ENCODE measurements at places on chromosomes 12 and 14.

DNA sequence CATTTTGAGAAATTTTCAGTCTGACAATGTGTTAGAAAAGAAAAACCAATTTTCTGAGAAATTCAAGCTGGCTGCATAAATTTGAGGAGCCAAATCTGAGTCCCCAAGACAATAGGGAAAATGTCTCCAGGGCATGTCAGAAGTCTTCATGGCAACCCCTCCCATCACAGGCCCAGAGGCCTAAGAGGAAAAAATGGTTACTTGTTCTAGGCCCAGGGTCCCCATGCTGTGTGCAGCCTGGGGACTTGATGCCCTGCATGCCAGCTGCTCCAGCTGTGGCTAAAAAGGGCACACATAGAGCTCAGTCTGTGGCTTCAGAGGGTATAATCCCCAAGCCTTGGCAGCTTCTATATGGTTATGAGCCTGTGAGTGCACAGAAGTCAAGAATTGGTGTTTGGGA, 464.6 kb downstream of the CCER1 start:
- no peak for DNase-seq

- no peak for DNase-seq
Observed at GRCh38 chr12:2084553-2085296, 31.9 kb downstream of the CACNA1C start.

GRCh38 chr14:45065956-45066355, 18.0 kb upstream of the PRPF39 start:
- no peak for DNase-seq

- DNase-seq, result no peak
Observed at GRCh38 chr12:47207340-47207717, 127.6 kb upstream of the AMIGO2 start.

- DNase-seq, result no peak
Observed at GRCh38 chr12:777550-778047, 25.2 kb downstream of the WNK1 start.

- DNase-seq, result no peak
Observed at GRCh38 chr12:129670256-129670920, 233.4 kb downstream of the TMEM132D start.

GRCh38 chr14:38282936-38283335, 27.0 kb upstream of the CLEC14A start:
- DNase-seq, result no peak

DNA sequence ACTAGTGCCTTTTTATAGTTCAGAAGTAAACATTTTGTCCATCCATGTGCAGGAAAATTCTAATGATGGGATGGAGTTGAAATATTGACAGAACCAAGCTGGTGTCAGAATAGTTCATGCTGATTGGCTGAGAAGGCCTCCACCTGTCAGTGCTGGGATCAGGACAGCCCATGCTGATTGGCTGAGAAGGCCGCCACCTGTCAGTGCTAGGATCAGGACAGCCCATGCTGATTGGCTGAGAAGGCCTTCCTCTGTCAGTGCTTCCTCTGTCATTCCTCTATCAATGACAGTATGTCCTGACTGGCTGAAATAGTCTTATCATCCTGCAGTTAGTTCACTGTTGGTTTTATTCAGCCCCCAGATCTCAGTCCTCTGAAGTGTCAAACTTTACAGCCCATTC, 95.7 kb downstream of the PPP2R5C start:
- no peak for DNase-seq

GRCh38 chr12:81874586-81874985, 115.4 kb upstream of the PPFIA2 start:
- DNase-seq, result no peak

DNA sequence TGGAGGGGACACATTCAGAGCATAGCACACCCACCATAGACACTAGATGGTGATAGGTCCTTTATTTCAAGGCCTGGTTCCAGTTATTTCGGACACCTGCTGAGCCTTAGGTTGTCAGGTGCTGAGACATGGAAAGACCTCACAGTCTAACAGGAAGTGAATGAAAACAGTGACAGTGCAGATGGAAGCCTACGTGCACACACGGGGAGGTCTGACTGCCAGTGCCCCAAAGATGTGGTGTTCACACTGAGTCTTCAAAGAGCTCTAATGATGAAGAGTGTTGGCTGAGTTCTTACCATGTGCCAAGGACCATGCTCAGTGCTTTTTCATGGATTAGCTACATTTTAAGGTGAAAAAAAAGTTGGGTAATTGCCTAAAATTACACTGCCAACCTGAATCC, 46.6 kb downstream of the CKB start:
- DNase-seq, result no peak

DNA sequence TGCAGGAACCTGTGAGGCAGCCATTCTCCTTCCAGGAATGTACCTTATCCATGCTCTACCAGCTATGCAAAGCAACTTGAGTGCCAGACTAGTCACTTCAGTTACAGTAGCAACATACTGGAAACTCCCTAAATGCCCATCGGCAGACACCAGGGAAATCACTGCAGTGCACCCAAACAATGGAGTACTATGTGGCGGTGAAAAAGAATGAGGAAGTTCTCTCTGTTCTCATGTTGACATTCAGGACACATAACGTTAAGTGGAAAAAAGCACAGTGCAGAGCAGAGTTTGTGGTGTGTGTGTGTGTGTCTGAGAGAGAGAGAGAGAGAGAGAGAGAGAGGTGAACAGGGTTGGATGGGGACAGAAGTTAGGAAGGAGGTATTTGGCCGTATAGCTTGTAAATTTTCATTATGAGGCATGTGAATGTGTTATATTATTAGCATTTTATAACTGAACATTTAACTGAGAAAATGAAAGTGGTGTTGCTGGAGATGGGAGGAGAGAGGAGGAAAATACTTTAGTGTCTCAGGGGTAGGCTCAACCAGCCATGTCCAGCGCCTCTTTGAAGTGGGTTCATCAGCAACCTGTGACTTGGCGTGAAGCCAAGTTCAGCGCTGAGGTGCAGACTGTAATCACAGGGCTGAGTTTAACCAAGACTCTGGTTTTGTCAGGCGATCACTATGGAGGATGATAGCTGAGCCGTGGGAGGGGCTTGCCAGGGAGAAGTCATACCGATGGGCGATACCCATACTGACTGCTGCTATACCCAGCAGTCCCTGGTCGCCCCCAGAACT, 17.3 kb downstream of the TNFAIP2 start:
- DNase-seq, result no peak

DNA sequence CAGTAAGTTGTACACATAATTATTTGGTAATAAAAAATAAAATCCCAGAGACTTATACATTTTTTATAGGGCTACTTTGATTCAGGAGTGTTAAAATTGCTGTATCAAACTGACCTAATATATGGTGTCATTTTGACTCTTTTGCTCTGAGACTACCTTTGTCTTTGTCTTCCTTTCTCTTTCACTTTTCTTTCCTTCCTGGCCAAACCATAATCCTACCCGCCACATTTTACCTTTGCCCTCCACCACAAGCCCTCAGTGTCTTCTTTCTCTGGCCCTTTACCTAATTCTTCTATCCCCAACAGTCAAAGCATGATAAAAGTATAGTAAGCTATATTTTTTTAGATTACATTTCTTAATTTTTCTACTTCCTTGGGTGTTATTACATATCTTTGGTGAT, 62.0 kb downstream of the CAND1 start:
- no peak for DNase-seq

GRCh38 chr14:99755629-99756603, 37.3 kb upstream of the EML1 start:
- DNase-seq, result no peak

GRCh38 chr14:102699416-102700110, 77.7 kb upstream of the TRAF3 start:
- no peak for DNase-seq

- no peak for DNase-seq
Observed at GRCh38 chr12:108918960-108919642, 39.2 kb downstream of the DAO start.

- no peak for DNase-seq
Observed at GRCh38 chr14:76067536-76067935, 82.0 kb downstream of the IFT43 start.

GRCh38 chr12:66684222-66684621, 5.3 kb upstream of the GRIP1 start:
- no peak for DNase-seq

DNA sequence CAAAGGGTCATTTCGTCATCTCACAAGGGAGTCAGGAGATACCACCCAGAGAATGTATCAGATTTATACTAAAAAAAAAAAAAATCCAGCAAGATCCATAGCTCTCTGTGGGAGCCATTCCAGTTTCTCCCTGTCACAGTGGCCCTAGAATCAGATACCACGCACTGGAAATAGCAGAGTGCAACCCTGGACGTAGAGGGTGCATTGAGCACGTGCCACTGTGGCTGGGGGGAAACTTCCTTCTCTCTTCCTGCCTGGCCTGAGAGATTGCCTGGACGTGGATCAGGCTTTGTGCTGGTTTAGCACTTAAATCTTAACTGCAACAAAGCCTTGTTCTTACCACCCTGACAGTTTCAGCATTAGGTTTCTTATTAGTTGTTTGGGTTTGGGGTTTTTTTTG, 124.3 kb downstream of the FBXL14 start:
- DNase-seq, result no peak

- DNase-seq, result no peak
Observed at GRCh38 chr12:94437303-94437702, 22.4 kb downstream of the CEP83 start.

DNA sequence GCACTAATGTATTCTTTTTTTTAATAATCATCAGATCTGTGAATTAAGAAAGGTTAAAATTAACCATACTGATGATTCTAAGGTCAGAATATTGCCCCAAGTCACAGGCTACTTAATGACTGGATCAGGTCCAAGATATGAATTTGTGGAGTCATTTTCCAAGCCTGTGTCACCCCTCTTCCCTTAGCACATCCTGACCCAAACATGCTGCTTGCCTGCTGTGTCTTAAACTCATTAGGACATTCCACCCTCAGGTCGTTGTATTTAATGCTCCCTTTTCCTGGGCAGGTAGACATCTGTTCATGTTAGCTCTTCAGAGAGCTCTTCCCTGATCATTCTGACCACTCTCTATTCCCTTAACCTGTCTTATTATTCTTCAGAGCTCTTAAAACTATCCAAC, 463.5 kb upstream of the PDE3A start:
- DNase-seq, result no peak

GRCh38 chr12:95634622-95635621, 83.6 kb upstream of the USP44 start:
- DNase-seq, result no peak

DNA sequence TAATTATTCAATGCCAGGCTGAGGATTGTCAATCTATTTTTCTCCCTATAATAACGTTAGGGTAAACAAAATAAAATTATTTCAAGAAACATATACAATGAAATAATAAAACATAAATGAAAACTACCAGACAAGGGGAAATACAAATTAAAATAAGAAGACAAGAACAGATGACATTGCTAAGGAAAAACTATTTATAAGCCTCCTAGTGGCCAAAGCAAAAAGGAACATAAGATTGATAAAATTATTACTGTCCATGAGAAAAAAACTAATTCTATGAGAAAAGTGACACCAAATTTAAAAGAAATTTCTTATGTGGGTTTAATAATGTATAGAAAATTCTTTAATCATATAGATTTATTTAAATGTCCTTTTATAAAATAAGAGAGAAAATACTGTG, 294.7 kb downstream of the TTC6 start:
- DNase-seq, result no peak

DNA sequence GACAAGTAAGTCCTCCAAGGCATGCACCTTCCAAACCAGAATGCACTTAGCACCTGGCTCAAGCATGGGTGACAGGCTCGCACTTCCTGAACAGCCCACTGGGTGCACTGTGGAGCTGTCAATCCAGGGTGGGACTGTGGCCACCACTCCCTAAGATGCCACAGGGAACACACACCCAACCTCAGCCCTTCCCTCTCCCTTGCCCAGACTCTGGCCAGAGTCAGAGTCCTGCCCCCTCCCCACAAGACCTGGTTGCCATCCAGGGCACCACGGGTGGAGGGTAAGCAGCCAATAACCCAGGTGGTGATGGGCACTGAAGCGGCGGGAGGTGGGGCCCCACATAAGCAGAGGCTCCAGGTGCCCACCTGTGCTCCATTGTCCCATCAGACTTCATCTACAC, 160.6 kb downstream of the MYRFL start:
- peak; percentile 32 for DNase-seq

DNA sequence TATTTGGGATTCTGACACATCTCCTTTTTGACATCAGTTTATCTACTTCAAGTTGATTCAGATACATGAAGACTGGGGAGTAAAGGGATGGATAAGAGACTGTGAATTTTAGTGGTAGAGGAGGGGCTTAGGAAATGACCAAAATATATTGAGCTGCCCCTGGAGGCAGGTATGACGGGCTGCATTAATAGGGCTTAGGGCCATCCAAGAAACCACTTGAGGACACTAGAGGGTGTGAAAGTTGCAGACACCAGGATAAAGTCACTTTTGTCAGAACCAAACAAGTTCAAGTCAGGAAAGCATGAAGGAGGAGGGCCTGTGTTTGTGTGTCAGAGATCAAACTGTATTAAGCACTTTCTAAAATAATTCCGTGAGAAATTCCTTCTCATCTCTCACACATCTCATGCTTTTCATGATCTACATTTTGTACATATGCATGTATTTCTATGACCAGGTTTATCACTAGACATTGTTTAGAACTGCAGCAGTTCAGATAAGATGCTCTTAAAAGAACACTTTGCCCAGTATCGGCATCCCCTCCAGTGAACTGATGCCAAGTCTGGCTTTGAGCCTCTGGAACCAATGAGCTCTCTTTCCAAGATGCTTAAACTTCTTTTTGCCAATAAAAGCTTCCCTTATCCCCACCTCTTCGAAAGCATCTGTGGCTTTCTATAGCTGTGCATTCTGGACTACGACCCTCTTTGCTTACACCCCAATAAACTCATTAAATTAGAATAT, 136.9 kb downstream of the SLC38A1 start:
- DNase-seq, result no peak

- DNase-seq, result no peak
Observed at GRCh38 chr12:49200919-49201594, 12.2 kb upstream of the TUBA1A start.

DNA sequence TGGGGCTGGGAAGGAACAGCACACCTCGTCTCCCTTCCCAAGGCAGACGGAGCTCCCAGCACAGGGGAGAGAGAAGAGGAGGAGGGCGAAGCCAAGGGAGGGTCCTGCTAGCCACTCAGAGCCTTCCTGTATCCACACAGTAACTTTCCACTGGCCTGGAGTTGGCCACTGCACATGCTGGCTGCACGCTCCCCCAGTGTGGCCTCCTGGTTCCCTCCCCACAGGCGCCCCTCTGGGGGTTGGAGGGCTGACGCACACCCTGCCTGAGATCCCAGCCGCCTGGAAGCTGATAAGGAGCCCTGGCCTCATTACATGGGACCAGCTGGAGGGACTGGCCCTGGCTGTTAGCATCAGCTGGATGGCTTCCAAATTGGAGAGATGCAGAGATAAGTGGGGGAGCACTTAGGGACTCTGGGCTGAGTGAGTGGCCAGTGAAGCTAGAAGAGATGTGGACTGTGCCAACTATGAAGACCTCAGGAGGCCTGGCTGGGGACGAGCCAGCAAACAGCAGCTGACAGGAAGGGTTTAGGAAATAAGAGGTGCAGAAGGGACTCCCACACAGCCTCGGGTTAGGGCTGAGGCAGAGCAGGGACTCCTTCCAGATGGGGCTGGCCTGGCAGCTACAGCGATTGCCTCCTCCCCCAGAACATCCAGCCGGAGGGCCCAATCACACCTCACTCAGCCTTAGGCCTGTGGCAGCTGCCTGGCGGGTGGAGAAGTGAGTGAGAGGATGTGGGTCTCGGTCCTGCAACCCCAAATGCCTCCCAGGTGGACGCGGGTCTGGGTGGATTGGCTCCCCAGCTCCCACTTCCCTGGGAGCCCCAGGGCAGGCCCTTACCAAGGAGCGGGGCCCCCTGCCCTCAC, 26.3 kb upstream of the BCDIN3D start:
- no peak for DNase-seq
